ENCODE measurements at places on chromosomes 16 and 17. TPM values are rescaled to one million over a fixed set of nuclear protein-coding genes. Genes with fewer than 3 reads are reported as not detected.
A peak's percentile ranks its signal among the peaks of the same experiment; 100 is the strongest.

ALOX12 gene
- total RNA-seq: not detected

DNA sequence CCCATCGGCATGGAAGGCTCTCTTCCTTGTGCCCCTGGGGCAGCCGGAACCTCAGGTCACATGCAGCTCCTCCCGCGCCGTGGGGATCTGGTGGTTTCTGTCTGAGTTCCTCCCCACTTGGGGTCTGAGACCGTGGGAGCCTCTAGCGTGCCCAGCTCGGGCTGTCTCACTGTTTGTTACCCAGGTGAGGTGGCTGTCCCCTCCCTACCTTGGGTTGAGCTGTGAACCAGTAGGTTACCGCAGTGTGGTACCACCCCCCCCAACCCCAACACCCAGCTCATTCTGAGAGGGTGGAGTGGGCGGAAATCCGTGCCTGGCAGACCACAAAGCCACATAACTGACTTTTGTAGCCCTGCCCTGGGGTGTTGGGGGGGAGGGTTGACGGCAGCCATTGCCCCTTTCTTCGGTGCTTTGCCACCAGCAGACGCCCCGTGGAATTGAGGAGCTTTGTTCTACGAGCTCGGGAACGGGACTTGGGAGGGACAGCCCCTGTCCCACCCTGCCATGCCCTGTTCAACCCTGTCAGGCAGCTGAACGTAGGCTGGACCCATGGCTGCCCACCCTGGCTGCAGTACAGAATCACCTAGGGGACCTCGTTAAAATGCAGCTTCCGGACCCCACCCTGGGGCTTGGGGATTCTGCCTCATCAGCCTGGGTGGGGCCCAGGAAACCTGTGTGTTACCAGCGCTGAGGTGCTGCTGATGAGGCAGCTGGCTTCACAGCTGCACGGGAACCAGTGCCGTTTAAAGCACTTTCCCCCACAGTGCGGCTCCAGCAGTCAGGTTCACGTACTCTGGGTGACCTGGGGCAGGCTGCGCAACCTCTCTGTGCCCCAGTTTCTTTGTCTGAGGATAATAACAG, 18.5 kb downstream of the RAP1GAP2 start:
- H3K27me3 ChIP-seq: peaks cover 3% of the 10 kb centered on the region
- H3K4me3 ChIP-seq: peak overlapping the region; percentile 7
- DNase-seq: peak; percentile 38
- H3K27ac ChIP-seq: no peak overlapping the region

DNA sequence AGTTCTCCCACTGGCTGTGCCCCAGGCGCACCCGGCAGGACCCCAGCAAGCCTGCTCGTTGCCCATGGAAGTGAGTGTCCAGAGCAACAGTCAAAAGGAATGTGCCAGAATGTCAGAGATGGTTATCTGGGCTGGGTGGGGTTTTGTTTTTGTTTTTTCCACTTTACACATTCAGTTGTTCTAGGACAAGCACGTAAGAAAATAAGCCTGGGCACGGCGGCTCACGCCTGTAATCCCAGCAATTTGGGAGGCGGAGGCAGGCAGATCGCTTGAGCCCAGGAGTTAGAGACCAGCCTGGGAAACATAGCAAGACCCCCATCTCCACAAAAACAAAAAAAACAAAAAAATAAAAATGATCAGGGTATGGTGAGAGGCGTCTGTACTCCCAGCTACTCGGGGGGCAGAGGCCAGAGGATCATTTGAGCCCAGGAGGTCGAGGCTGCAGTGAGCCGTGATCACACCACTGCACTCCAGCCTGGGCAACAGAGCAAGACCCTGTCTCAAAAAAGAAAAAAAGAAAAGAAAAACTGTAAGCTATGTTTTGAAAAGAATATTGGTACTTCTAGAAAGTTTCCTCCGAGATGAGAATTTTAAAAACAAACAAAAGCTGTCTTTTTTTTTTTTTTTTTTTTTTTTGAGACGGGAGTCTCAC, 8.3 kb downstream of the NDUFAF8 start:
- H3K27me3 ChIP-seq: no peaks in the 10 kb centered on the region
- peaks cover 17% of the 10 kb centered on the region for H3K36me3 ChIP-seq
- H3K4me1 ChIP-seq: peaks cover 12% of the 10 kb centered on the region

KRTAP4-4 gene
- not detected for total RNA-seq

DNA sequence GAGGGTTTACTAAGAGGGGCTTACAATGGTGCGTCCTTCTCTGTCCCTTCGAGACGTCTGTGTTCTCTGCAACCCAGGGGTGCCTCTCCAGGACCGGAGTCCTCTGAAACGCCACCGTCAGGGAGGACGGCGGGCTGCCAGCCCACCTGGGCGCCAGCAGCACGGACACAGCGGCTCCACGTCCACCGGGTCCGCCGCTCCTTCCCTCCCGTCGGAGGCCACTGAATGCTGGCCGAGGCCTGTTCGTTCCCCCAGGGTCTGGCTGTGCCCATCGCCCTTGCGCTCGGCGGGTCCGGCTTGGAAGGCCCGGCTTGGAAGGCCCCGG, 403 bp downstream of the TEPSIN start:
- peak; percentile 91 for DNase-seq
- no peaks in the 10 kb centered on the region for H3K27me3 ChIP-seq
- peaks cover 8% of the 10 kb centered on the region for H3K36me3 ChIP-seq
- peaks cover 16% of the 10 kb centered on the region for H3K4me1 ChIP-seq
- peak overlapping the region; percentile 48 for H3K27ac ChIP-seq

DNA sequence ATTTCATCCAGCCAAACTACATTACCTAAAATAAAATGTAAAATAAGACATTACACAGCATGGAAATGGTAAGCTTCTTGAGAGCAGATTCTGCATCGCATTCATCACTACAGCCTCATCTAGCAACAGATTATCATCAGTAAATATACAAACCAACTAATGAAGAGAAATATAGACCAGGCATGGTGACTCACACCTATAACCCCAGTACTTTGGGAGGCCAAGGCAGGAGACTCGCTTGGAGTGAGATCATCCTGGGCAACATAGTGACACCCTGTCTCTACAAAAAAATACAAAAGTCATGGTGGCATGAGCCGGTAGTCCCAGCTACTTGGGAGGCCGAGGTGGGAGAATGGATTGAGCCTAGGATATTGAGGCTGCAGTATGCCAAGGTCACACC, 19.9 kb downstream of the NCBP3 start:
- no peak overlapping the region for H3K4me3 ChIP-seq
- H3K27me3 ChIP-seq: no peaks in the 10 kb centered on the region
- no peak overlapping the region for H3K27ac ChIP-seq
- H3K36me3 ChIP-seq: peaks cover 60% of the 10 kb centered on the region

DNA sequence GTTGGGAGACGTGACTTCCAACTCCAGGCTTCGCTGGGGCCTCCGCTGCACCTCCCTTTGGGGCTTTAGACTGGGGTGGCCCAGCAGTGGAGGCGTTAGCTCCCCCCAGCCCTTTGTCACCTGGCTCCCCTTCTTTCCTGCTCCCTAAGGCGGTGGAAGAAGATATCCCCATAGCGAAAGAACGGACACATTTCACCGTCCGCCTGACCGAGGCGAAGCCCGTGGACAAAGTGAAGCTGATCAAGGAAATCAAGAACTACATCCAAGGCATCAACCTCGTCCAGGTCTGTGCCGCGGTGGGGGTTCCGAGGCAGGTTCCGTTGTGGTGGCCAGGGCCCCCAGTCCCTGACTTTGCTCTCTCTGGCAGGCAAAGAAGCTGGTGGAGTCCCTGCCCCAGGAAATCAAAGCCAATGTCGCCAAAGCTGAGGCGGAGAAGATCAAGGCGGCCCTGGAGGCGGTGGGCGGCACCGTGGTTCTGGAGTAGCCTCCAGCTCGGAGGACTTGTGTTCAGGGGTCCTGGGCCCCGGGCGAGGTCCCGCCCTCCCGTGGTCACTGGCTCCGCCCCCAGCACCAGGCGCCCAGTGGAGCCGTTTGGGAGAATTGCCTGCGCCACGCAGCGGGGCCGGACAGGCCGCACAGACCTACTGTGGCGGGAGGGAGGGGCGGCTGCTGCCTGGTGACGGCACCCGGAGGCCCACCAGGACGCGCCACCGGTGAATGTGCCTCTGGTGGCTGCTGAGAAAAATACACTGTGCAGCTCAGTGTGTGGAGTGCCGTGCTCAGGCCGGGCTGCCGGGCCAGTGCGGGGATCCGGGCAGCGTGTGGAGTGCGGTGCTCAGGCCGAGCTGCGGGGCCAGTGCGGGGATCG, 3.8 kb downstream of the MRPL12 start:
- no peak overlapping the region for H3K4me3 ChIP-seq
- no peaks in the 10 kb centered on the region for H3K27me3 ChIP-seq
- peak; percentile 74 for DNase-seq
- H3K4me1 ChIP-seq: peaks cover 33% of the 10 kb centered on the region
- H3K27ac ChIP-seq: no peak overlapping the region

HP gene
- total RNA-seq: not detected

DNA sequence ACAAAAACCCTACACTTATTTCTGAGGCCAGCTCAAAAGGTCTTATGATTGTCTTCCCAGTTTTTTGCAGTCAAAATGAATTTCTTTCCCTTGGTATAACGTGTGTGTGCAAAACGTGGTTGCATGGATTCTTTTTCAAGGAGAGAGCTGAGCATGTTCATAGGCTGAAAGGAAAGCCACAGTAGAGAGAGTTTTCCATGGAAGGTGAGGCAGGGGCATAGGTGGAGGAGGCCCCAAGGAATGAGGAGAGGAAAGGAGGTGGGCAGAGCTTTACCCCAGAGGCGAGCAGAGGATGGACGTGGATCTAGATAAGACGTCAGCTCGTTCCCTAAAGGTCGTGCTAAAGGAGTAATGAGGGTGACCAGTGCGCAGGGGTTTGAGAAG, 22.8 kb downstream of the TRPV2 start:
- H3K36me3 ChIP-seq: peaks cover 44% of the 10 kb centered on the region
- DNase-seq: no peak
- H3K27me3 ChIP-seq: no peaks in the 10 kb centered on the region
- H3K4me1 ChIP-seq: peaks cover 36% of the 10 kb centered on the region
- H3K27ac ChIP-seq: peak overlapping the region; percentile 91

MMP15 gene
- total RNA-seq: 7.7 TPM

CCL3 gene
- total RNA-seq: 0.36 TPM

CEP112 gene
- 10.6 TPM for total RNA-seq

TCAP gene
- total RNA-seq: 0.29 TPM

LAT gene
- 1.4 TPM for total RNA-seq

Measured in osteoblast (primary cell).